Fibroblast of the conjunctiva (primary cell): ENCODE measurements at places on chromosomes 2 and 18.

DNA sequence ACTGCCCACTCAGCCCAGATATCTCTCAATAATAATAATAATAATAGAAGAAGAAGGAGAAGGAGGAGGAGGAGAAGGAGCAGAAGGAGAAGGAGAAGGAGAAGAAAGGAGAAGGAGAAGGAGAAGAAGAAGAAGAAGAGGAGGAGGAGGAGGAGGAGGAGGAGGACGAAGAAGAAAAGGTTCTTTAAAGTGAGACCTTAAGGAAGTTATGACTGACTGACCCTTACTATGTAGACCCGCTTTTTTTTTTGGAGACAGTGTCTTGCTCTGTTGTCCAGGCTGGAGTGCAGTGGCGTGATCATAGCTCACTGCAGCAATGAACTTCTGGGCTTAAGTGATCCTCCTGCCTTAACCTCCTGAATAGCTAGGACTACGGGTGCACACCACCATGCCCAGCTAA, 88.9 kb upstream of the RFX8 start:
- no peak for DNase-seq

- no peak for DNase-seq
Observed at GRCh38 chr18:52716973-52717372, 377.0 kb downstream of the DCC start.

GRCh38 chr18:3368193-3368592, 81.8 kb upstream of the TGIF1 start:
- peak; percentile 87 for DNase-seq

- no peak for DNase-seq
Observed at GRCh38 chr2:212539072-212539880, 674 bp upstream of the ERBB4 start.

DNA sequence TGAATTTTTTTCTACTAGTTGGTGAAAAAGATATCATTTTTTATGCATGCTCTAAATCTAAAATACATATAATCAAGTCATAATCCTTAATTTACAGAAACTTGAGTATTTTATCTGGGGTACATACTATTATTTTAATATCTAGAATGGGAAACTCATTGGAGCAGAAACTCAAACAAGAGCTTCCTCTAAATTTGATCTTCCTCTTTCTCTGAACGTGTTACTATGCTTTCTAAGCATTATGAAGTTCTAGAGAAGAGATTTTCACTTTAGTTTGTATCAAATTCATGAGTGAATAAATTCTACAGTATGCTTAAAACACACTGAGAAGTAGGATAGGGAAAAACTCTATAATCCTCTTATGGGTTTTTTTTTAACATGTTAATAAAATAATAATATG, 20.6 kb upstream of the SLC38A11 start:
- no peak for DNase-seq

DNA sequence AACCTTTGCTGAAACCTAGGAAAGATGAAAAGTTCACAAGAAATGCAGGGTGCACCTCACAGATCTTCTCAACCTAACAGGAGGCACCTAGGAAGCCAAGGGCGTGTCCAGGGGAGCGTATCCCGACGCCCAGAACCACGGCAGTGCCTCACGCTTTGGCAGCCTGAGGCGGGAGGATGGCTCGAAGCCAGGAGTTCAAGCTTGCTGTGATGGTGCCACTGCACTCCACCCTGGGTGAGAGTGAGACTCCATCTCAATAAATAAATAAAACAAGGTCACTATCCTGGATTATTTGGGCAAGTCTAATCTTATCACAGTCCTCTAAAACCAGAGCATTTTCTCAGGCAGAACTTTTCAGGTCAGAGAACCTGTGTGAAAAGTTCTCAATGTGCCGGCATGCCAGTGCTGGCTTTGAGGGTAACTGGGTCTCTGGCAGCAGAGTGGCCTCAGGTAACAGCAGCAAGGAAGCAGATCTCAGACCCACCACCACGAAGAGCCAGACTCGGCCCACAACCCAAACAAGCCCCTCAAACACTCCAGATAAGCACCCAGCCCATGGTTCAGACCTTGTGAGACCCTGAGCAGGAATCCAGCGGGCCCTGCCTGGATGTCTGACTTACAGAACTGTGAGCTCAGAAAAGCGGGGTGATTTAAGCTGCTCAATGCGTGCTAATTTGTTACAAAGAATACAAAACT, 11.7 kb downstream of the HSBP1L1 start:
- DNase-seq, result no peak

DNA sequence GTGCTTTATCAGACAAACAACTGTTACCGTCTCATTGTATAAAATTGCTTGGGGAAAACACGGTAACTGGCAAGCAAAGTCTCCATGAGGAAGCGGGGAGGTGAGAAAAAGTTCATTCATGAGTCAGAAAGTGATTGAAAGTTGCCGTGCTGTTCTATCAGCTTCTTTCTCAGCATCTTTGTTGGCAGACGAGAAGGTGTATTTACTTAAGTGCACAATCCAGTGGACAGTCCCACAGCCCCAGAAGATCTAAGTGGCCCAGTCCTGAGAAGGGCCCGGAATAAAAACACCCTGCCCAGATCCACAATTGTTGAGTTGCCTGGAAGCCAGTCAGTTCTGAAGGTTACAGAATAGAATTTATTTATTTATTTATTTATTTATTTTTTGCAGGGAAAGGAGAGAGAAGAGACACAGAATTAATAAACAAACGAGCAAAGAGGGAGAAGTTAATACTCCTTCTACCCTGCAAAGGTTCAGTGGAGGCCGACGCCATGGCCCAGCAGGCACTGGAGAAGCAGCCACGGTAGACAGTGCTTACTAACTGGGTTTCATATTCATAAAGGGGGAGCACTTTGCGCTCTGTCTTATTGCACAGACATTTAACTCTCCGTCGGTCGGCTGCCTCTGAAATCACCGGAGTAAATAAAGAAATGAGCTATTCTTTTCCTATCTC, 676.0 kb upstream of the SALL3 start:
- DNase-seq, result no peak

- no peak for DNase-seq
Observed at GRCh38 chr2:76825140-76825970, 696.8 kb downstream of the LRRTM4 start.

DNA sequence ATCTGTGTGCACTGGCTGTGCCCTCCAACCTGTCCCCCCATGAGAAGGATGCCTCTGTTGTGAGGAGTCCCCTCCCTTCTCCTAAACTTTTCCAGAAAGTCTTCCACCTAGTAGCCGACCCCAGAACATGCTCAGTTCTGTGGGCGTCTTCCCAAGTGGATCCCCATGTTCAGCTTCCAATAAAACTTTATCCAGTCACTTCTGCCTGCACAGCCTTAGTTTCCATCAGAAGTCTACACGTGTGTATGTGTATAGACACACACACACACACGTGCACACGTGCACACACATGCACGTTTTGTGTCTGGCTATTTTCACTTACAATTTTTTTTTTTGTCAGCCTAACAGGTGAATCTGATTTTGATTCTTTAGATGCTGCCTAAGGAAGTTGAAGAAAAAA, 115.1 kb downstream of the RTP5 start:
- no peak for DNase-seq

DNA sequence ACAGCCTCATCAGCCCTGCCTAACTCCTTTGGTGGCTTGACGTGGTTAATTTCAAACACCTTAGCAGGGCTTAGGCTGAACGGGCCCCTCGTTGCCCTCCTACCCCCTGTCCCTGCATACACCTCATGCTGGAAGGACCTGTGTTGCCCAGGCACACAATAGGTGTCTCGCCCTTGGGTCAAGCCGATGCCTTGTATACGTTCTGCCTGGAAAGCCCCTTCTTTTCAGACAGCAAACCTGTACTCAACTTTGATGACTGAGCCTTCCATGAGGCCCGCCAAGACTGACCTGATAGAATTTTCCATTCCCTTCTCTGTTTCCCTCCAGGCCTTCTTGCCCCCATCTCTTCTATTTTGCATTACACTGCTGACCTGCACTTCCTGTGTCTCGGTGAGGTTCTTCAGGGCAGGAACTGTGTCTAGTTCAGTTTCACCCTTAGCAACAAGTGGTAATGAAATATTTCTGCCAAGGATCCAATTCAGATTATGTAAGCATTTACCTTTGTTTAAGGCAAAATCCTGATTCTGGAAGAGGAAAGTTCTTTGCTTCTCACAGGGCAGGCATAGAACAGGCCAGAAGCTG, 7.9 kb downstream of the GREB1 start:
- no peak for DNase-seq

DNA sequence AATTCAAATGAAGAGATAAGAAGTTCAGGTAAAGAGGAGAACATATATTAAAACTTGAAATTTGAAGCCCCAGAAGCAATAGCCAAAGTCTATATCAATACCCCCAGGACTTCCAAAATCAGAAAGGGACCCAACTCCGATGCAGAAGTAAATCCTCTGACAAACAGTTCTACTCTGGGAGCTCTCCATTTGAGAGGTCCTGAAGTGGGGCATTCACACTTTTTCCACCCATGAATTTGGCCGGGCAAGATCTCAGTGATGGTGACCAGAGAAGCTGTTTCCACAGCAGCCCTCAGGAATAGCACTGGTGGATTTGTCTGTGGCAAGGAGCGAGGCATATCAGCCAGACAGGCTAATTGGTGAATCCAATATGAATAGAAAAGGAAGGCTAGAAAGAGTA, 313.6 kb upstream of the MC4R start:
- DNase-seq, result no peak

DNA sequence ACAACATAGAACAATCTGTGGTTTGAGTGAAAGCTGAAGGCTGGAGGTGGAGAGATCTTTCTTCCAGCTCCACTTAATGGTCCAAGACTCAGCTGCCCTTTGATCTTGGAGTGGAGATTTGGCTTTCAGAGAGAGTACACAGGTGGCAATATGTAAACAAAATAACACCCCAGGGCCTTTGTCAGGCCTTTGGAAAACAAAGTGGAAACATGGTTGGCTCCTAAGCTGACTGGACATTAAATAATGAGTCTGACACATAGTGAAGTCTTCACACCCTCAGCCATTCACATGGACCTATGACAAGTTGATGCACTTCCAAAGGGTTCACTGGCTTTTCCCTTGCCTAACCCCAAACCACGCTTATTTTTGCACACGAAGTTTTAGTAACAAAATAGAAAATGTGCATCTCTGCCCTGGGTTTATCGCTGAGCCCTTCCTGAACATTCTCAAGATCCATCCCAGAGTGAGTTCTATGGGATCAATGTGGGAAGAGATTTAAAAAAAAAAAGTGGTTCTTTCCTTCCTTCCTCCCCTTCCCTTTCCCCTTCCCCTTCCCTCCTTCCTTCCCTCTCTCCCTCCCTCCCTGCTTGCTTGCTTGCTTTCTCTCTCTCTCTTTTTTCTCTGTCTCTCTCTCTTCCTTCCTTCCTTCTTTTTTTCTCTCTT, 201.3 kb upstream of the NT5C1B start:
- DNase-seq, result no peak

GRCh38 chr2:189440644-189440946, 679 bp upstream of the WDR75 start:
- DNase-seq, result no peak

- DNase-seq, result no peak
Observed at GRCh38 chr18:73748731-73749130, 398.9 kb downstream of the FBXO15 start.

DNA sequence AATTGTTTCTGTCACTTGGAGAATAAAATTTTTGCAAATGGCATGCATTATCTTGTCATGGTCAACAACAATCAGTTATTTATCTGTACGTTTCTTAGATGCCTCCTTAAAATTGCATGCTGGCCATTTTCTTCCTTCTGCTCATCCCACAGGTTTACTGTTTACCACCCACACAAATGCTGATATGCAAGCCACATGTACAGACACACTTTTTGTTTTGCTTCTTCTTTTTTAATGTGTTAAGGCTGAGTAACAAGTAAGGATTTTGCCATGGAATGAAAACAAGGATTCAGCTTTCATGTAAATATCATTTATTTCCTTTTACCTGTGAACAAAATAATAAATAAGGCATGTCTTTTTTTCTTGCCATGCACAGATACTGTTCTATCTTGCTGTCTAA, 1077.1 kb upstream of the ZEB2 start:
- DNase-seq, result no peak

DNA sequence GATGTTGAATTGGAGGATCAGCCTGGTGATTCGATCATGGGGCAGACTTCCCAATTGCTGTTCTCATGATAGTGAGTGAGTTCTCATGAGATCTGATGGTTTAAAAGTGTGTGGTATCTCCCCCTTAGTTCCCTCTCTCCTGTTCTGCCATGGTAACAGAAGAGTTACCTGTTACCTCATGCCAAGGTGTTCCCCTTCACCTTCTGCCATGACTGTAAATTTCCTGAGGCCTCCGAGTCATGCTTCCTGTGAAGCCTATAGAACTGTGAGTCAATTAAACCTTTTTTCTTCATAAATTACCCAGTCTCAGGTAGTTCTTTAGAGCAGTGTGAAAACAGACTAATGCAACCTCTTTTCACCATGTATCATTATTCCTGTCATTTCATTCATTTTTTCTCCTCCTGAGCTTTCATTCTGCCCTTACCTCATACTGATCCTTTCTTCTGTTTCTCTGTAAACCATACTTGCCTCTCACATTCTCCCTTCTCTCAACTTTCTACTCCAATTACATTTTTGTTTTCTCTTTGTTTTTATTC, 22.0 kb downstream of the STARD6 start:
- no peak for DNase-seq

DNA sequence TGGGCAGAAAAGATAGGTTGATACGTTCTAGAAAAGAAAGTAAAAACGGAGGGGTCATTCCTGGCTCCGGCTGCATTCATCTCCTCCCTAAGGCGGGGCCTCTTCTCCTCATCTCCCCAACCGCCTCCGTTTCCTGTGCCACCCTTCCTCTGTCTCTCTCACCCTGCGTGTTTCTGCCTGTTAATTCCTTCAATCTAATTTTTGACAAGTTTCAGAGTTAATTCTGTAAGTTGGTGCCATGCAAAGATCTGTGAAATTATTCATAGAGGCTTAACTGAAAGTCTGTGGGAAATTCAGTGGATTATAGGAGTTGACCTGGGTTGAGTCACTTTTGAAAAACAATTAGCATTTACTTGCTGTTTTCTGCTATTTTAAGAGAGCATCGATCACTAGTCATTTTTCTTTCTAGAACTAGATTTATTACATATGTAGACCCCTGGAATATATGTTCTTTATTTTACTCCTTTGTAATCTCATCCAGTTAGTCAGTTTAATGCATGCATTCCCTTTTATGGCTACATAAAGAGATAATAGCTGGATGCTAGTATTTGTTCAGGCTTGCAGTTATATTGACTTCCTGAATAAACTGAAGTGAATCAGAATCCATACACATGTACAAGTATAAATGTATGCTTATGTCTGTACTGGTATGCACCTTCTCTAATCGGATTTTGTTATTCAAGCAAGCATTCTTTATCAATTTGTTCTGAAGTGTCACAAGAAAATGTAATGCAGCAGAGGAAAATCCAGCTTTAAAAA, 91.1 kb downstream of the EML6 start:
- no peak for DNase-seq

DNA sequence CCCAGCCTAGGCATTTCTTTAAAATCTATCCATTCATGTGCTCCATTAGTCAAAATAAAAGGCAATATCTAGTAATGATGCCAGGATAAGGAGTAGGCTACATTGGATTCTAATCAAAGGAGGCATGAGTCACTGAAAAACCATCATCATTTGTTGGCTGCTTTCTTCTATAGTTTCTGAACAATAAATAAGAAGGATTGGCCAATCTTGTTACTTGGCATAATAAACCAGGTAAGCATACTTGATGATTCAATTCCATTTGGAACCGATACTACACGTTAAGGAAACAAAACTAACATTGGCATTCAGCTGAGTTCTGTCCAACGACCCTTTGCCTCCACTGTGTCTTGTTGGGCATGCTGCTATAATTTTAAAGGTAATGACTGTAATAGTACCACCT, 27.2 kb downstream of the ATP8B1 start:
- no peak for DNase-seq
